ENCODE measurements at places on chromosomes 2 and 18.

GRCh38 chr2:41597680-41598079 is 450.1 kb upstream of the PKDCC start:
- DNase-seq, result no peak

DNA sequence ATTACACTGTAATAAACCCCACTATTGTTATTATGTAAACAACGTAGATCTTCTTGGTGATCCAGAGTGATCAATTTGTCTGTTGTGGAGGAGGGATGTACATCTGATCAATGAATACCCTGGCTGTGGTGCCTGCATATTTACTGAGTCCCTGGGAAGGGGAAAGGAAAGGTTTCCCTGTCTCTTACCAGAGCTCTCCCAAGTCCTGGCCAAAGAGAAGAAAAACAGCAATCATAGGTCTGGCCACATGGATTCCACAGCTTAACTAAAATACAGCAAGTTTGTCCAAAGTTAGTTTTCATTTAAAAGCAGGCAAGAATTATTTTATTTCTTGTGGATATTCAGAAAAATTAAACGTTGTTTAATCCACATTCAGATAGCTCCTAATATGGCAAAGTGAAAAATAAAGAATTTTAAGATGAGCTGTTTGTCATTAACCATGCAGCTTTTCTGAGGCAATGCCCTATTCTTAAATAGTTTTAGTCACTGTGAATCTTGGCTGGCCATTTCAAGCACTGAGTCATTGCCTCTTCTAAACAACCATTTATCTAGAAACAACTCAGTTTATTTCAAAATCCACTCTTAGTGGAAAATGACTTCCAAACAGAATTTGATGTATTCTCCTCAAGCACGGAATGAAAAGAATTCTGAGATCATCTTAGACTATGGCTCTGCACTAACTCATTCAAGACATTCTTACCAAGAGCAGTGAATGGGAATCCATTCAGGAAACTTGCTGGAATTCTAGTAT is 1004.4 kb upstream of the CDH2 start:
- DNase-seq, result no peak

DNA sequence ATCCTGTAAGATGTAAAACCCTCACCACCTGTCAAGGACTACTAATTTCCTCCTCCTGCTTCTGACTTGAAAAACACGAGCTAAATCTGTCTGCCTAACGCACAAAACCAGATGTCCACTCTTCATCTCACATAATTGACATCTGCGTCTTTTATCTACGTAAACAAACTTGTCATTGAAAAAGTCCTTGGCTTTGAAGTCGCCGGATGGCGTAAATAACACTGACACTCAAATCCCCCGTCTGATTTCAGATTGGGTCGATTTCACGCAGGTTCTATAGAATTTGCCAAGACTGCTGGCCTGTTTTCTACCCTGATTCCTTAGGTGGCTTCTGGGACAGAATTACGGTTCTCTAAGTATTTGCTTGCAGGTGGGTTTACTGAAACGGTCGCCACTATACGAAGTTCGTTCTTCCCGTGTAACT is 539 bp upstream of the MOB4 start:
- DNase-seq, result no peak

DNA sequence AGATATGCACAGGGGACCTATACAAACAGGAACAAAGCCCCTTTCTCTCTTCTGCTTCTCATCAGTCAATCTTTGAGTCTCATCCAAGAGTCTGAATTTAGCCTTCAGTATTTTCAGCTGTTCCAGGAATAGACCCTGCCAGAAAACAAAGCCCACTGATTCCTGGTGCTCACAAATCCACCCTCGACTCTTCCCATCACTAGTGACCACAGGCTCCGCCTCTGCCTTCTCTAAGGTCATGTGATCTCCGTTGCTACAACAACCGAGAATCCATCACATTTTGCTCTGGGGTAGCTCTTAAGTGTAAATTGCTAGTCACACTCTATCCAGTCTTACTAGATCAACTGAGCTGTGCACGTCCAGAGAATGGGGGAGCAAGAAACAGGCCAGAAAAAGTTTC is 46.4 kb upstream of the SPTBN1 start:
- no peak for DNase-seq

- no peak for DNase-seq
These were observed 105.6 kb upstream of the RFX8 start for GRCh38 chr2:101580528-101580927.

DNA sequence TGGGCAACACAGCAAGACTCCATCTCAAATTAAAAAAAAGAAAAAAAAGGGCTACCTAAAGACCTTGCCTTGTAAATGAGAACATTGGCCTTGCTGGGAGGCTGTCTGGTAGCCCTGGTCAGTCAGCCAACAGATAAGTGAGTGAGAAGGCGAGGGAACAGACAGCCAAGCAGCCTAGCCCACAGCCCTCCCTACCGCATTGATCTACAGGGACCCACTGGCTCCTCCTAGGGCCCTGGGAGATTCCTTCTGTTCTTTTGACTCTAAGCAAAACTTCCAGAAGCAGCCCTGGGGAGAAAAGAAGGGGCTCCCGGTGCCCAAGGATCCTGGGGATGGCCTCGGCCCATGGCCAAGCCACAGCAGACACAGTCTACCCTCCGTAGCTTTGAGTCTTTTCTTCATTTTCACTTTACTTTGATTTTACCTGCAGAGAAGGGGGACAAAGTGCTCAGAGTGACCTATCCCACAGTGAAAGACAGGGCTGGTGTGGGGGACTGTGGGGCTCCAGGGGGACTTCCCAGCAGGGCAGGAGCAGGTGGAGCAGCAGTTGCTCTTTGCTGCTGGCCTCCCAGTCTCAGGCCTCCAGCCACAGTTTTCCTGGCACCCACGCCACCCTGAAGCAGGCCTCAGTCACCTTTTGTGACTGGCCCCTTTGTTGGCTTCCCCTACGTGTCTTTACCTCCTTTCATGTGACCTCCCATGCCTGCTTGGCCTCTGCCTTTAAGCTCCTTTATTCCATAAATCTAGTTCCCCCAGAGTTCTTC is 5.1 kb downstream of the CEP68 start:
- no peak for DNase-seq
